ENCODE measurements at places on chromosomes 2 and 18.

GRCh38 chr2:45938649-45939511 lies 287.4 kb downstream of the PRKCE start:
- peak; percentile 71 for DNase-seq

DNA sequence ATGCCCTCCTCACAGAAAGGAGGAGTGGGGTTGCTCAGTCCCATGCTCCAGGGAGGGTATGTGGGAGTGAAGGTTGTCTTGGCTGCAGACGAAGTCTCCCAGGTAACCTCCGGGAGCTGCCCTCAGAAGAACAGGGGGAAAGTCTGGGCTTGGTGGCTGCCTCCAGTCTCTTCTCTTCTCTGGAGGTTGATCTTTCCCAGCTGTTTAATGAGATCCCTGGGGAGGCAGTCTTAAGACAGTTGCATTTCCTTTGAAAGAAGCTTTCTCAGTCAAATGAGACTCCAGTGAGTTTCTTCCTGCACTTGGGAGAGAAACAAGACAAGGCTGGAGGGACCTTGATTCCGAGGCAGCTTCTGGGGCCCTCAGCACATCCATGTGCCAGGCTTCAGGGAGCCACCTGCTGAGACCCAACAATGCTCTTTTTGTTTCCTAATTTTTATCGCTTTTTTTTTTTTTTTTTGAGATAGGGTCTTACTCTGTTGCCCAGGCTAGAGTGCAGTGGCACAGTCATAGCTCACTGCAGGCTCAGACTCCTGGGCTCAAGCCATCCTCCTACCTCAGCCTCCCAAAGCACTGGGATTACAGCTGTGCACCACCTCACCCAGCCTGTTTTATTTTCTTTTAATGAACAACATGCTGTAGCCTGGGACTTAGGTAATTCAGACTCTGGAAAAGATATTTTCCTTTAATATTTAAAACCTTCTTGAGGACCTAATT lies 71.7 kb upstream of the TPO start:
- peak; percentile 24 for DNase-seq

GRCh38 chr2:230879271-230879882 lies 14.6 kb downstream of the ITM2C start:
- DNase-seq, result no peak

DNA sequence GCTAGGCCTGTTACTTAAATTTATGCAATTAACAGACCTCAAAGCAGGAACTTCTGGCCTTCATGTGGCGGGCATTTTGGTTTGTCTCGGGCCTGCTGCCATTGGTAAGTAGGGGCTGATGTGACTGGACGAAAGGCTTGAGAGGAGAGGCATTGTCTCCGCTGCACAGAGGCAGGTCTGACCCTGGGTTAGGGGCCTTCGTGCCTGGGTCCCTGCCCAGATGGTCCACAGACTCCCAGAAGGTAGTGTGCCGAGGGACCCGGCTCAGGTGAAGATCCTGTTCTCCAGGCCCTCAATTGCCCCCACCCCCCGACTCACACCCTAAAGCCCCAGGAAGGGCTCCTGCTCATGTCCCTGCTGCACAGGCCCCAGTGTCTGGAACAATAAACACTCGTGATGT lies 764.9 kb downstream of the TMEM182 start:
- DNase-seq, result no peak

GRCh38 chr2:84942964-84943421 lies 28.0 kb upstream of the KCMF1 start:
- no peak for DNase-seq

GRCh38 chr2:60294901-60295635 lies 258.4 kb downstream of the BCL11A start:
- DNase-seq, result no peak

- peak; percentile 94 for DNase-seq
These were observed 2.6 kb upstream of the CYP26B1 start for GRCh38 chr2:72150157-72150860.

DNA sequence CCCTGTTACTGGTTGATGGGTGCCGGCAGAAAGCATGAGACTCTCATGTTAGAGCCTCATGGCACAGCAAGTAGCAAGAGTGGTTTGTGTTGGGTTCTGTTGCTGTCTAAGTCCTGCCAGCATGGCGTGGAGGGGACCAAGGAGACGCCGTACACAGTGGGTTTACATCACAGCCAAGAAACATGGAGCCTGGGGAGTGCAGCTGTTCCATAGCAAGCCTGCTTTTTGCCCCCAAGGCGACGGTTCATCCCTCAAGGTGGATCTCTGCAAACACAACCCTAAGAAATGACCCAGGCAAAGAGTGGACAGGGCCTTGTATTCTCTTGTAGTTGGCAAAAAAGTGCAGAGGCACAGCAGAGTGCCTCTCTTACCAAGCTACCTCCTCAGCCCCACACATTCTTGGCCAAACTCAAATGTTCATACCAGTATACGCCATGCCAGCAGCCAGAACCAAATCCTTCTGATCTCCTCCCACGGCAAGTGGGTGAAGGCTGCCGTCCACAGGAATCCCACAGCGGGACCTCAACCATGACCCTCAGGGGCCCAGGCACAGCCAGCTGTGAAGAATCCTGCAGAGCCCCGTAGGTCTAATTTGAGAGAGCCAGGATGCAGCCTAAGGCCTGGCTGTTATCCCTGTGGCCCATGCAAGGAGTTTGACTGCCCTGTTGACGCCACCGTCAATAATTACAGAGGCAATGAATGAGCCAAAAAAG lies 19.0 kb downstream of the SNED1 start:
- DNase-seq, result no peak

DNA sequence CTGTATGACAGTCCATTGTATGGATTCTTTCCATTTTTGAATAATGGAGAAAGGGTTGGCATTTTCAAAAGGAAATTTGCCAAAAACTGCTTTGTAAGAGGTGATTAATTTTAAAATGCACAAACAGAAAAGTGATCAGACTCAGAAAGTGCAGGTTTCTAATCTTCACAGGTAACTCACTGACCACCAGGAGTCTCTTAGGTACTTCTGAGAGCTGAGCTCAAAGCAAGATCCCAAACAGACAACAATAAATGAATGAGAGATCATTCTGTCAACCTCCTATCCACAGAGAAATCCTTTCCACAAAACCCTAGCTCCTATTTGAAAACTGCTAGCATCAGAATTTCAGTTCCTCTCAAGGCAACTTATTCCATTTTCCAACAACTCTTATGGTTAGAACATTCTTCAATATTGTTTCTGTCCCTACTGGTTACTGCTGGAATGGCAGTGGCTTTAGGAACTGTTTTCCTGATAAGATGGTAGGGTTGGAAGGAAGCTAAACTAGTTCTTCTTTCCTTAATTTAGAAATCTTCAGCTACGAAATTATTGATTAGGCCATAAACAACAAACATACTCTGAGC lies 20.6 kb upstream of the HAAO start:
- DNase-seq, result no peak

GRCh38 chr18:7741640-7742039 lies 174.5 kb downstream of the PTPRM start:
- DNase-seq, result peak; percentile 44

- DNase-seq, result no peak
These were observed 149.7 kb downstream of the GLI2 start for GRCh38 chr2:120885321-120885720.

GRCh38 chr2:43268066-43268953 lies 41.9 kb upstream of the ZFP36L2 start:
- no peak for DNase-seq

- DNase-seq, result no peak
These were observed 48.9 kb upstream of the MYL1 start for GRCh38 chr2:210363876-210364275.

DNA sequence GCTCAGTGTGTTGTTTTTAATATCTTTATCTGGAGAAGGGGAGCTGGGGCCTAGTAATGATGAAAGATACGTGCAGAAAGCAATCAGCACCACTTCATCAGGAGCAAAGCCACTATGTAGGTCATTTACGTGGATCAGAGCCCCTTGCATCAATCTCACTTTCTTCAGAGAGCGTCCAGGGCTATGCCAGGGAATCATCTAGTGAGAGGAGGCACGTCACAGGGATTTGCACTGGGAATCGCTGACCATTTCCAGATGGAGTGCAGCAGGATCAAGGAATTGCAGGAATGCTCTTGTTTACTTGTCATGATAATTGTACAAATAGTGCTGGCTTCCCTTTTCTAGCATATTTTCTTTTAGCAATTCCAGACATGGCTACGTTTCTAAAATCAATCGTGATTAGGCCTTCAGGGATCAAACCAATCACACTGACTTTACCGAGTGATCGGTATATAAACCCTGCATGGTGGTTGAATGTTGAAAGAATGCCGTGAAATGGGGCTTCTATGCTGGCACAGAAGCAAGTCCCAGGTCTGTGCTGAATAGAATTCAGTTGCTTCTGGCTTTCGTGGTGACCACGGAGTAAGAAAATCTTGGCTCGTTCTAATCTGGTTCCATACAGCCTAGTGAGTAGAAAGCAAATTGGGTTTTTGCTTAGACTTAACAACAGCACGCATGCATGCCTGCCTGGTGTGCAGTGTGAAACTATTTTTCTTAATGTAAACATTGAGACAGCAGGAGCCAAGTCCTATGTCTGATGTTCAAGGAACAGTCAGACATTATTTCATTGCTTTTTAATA lies 122.8 kb downstream of the TMEM200C start:
- peak; percentile 50 for DNase-seq

- no peak for DNase-seq
These were observed 104.4 kb upstream of the NYAP2 start for GRCh38 chr2:225295102-225295501.

GRCh38 chr2:19631871-19632270 lies 269.9 kb downstream of the TTC32 start:
- DNase-seq, result no peak

GRCh38 chr18:64717026-64717425 lies 568.1 kb upstream of the LINC00305 start:
- DNase-seq, result no peak

- no peak for DNase-seq
These were observed 220.4 kb upstream of the FOSL2 start for GRCh38 chr2:28172114-28172898.

DNA sequence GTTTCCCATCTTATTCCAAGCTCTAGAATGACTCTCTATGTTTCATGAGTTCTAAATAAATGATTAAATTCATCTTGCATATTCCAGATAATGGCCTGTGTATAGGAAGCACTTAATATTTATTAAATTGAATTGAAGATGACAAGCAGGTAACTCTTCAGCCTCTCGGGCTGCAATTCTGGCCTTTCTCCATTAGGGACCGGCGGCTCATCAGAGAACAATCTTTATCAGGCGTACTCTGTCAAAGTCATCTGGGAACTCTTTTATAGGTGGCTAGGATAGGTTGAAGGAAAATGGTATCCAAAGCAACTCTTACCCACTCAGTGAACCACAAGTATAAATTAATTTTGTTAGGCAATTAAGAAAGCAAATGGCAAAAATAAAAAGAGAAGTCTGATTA lies 308.5 kb downstream of the NOL4 start:
- no peak for DNase-seq

DNA sequence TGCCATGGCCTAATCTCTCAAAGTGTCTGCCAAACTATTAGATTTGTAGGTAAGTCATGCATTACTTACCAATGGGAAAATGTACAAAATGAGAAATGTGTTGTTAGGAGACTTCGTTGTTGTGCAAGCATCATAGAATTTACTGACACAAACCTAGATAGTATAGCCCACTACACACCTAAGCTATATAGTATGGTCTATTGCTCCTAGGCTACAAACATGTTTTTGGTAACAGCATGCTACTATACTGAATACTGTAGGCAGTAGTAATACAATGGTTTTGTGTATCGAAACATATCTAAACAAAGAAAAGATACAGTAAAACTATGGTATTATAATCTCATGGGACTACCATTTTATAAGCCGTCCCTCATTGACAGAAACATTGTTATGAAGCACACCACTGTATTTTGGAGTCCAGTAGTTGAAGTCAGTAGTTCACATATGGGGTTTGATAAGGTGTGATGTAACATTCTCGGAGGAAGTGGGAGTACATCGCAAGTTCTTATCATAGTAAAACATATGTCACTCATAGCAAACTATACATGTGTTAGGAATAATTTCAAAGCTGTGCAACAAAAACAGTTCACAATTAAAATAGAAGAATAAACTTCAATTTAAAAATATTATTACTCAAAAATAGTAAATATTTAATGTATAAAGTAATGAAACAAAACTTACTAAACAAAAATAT lies 12.0 kb upstream of the GTF2A1L start:
- no peak for DNase-seq

DNA sequence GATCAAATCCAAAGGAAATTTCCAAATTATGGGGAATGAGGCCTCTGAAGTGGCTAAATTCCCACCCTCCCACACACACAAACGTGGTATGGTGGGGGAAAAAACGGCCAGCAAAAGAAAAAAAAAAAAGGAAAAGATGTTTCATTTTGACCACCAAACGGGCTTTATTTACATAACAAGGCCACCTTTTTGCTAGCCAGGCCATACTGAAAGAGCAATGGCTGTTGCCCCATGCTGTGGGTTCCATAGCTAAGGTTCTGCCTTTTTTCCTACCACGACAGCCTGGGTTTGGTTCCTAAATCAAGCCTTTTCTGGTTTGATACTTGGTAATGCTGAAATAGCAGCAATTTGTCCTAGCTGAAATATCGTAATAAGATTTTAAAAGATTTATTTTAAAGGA lies 14.0 kb upstream of the IL1B start:
- no peak for DNase-seq

DNA sequence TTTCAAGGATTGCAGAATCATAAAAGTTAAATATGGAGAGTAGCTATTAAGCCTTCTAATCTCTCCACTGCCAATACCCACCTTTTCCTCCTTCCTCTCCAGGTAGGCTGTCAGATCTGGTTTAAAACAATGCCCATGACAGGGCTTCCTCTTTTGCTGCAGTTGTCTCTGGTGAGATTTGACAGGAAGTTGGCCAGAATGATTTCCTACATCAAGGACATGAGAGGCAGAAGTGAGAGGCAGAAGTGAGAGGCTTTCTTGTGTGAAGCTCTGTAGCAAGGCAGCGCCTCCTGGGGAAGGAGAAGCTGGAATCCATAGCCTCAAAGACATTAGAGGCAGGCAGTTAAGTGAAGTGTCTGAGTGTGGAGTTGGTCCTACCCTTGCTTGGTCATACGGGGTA lies 385.7 kb downstream of the HRH4 start:
- DNase-seq, result no peak

DNA sequence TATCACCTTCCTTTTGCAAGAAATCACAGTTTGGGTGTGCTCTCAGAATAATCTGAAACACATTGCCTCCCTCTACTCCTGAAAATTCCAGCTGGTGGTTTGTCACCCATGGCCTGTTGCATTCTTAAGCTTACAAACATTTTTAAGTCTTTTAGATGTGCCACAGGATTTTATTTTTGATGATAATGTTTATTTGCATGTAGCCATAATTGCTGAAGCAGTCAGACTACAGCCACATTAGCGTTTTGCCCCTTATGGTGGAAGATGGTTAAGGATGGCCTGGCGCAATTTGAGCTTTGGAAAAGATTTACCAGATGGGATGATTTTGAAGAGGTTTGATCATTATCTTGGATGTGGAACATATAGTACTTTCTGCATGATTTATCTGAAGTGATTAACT lies 439.5 kb downstream of the MEIS1 start:
- peak; percentile 52 for DNase-seq
